ENCODE measurements at places on chromosomes 2 and 18.

DNA sequence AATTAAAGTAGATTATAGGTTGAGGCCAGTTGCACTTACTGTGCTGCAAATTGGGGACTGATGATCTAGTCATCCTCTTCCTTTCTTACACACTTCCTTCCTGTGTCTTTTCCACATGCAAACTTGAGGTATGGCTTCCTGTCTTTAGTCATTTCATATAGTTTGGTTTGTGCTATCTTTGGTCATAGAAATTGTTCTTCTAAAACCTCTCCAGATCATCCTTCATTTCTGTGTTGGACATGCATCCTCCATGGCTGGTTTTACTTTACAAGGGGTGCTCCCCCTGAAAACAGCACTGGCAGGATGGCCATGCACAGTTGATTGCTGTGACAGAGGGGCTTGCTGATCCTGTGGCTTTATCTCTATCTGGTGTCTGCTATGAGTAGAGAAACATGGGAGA, 36.5 kb downstream of the MGAT5 start:
- DNase-seq = no peak

- no peak for DNase-seq
Measured at GRCh38 chr2:1497122-1497611, 83.9 kb downstream of the TPO start.

DNA sequence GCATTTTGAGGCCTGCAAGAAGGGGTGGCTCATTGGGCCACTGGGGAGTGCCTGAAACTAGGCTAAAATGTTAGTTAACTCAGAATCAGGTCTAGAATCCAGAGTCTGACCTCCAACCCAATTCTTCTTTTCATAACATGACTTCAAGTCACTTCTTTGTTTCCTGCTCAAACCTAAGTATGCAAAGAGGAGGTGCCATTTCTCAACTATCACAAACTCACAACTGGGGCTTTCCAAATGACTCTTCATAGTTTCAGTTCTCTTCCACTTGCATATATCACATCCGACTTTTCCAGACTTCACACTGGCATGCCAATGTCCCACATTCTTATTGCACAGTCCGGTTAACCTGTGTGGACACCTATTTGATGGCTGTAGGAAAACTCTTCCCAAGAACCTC, 211.6 kb downstream of the TCF4 start:
- no peak for DNase-seq

DNA sequence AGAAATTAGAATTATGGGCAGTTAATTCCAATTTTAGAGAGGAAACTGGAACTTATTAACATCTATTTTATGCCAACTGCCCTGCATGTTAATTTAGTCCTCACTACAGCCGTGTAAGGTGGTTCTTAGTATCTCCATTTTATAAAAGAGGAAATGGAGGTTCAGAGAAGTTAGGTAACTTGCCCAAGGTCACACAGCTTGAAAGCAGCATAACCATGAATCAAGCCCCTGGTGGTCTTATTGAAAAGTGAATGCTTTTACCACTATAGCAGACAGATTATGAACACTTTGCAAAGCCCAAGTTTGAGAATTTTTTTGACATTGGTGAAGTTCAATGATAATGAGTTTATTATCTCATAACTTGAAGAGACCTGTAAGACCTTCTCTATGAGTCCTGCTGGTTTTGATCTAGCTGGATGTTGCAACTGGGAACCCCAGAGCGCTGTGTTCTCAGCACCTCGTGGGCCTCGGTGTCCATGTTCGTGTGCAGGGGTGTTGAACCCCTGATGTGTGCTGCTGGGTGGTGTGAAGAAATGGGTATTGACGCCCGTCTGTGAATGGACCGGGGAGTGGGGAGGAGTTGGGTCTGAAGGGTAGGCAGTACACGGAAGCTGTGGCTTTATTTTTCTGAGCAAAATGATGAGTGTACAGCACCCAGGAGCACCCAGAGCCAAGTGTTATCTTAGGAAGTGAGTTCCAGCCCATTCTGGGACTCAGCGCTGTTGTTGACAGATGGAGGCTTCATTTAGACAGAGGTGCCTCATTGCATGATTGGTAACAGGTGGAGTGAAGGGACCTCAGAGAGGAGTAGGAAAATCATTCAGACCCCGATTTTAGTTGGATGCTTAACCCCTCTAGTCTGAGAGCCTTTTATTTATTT, 9.7 kb downstream of the GREB1 start:
- DNase-seq = no peak

GRCh38 chr18:9971313-9971920, 57.6 kb downstream of the VAPA start:
- DNase-seq = peak; percentile 67

GRCh38 chr2:2664989-2665833, 334.1 kb upstream of the MYT1L start:
- no peak for DNase-seq

DNA sequence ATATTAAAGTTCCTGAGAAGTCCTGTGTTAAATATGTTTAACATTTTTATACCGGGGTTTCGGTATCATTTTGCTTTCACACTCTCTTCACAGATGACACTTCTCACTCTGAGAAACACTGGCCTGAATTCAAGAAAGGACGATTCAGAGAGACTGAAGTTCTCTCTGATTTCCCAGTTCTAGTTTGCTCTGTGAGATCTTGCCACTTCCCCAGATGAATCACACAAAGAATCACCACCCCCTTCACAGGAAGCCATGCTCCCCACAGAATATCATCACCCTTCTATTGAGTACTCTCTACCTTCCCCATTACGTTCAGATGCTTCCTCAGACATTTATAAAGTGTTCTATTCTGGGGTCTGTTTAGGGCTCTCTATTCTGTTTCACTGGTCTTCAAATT, 16.1 kb upstream of the CD207 start:
- no peak for DNase-seq

DNA sequence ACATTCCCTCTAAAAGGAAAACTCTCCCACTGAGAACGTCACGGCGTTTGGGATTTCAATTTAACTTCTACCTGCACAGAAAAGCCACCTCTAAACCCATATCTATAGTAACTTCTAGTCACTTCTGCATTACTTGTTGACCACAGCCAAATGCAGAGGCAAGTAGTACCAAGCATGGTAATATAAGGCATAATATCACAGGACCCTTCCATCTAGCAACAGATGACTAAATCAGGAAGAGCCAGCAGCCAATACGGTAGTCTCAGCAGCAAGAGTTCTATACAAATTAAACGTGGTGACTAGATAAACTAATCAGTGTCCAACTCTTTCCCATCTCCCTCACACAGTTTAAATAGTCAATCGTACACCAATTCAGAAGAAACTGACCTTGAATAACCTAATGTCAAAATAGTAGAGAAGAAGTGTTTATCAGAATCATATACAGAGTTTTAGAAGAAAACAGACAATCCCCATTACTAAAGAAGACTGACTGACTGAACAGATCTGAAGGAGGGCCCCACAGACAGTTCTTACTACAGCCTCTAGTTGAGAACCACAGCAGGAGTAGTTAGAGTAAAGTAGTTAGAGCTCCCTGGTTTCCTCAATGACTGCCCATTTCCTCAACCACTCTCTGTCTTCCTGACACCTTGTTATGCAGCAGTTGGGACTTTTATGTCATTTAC, 30.0 kb downstream of the MEMO1 start:
- no peak for DNase-seq

DNA sequence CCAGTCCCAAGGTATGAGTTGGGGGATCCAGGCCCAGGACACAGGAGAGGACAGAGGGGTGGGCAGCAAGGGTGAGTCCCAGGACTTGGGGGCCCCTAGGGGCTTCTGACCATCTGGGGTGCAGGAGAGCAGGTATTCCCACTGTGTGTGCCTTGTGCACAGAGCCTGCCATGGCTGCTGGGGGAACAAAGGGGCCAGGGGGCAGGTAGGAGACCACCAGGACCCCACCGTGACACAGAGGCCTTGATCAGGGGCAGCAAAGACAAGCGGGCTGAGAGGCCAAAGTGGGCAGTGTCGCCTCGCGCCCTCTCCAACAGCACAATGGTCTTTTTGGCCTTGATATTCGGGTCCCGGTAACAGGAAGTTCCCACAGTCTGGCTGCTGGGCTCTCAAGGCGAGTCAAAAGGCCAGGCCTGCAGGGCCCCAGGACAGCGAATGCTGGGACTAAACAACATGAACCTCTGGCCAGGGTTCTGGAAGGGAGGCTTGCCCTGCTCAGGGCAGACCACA, 12.3 kb upstream of the GPR17 start:
- no peak for DNase-seq

- DNase-seq = no peak
Measured at GRCh38 chr2:195674491-195675221, 17.6 kb downstream of the SLC39A10 start.

GRCh38 chr18:2213905-2214304, 357.4 kb downstream of the METTL4 start:
- DNase-seq = no peak

GRCh38 chr2:173763641-173764040, 201.5 kb downstream of the SP3 start:
- DNase-seq = no peak

DNA sequence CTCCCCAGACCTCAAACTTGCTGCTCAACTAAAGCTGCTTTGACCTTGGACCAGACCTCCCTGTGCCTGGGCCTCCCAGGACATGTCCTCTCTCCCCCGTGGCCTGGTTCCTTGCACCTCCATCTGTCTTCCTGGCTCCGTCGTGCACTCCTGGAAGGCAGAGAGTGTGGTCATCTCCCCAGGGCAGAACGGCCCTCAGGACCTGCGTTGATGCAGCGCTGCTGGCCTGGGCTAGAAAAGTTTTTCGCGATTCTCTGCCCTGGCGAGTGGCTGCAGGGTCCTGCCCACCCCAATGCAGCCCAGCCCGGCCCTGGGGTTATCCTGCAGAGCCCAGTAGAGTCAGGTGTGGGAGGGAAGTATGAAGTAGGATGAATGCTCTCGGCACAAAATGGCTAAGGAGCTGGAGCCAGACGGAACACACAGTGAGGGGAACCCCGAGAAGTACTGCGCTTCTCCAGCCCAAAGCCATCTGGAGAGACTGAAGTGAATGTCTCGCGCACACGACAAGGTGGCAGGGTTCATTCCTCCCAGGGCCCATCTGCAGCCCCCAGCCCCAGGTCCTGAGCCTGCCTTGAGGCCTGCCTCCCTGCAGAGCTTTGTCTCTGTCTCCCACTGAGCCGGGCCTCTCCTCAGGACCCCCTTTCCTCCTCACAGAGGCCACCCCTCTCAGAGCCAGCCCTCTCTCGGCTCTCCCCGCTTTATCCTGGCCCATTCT, 41.7 kb downstream of the ATOH8 start:
- DNase-seq = no peak

- DNase-seq = no peak
Measured at GRCh38 chr2:234949762-234950434, 1.9 kb upstream of the SH3BP4 start.

DNA sequence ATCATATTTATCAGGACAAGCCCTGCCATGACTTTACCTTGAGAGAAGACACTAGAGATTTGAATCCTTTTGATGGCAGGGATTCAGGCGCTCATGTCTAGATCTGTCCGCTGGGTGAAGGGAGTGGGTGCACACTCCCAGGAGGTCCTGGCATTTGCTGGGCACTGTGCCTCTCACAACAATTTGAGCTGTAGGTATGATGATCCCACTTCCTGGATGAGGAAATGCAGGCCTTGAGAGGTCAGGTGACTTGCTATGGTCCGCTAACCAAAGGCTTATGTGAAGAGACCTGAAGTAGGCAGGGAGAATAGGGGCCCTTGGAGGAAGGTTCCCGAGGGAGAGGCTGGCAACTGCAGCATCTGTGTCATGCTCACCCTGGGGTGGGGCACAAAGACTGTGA, 206.1 kb downstream of the HAUS1 start:
- DNase-seq = no peak

DNA sequence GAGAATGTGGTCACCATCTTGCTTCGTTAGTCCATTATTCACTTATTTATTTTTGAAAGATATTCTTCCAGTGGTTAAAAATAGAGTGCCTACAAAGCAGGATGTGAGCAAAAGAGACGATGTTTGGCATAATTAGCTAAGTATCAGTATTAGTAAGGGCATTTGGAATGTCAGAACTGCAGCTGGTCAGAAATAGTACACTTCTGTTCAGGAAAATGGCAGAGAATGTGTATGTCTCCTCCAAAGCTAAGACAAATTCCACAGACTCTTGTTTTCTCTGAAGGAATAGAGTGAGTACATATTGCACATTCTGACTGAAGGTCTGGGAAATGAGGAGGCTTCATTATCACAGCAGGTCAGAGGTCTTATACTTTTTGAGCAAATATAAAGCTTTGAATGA, 209.0 kb downstream of the L3MBTL4 start:
- DNase-seq = no peak

DNA sequence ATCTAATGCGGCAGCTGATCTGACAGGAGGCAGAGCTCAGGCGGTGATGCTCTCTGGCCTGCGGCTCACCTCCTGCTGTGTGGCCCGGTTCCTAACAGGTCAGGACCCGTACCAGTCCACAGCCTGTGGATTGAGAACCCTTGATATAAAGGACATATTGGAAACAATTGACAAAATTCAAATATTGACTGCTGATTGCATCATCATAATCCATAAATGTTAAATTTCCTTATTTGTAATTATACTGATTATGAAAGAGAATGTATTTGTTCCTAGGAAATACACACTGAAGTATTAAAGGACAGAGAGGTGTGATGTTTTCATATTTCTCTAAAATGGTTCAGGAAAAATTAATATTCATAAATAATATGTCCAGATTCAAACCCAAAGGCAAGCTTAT, 63.8 kb upstream of the SRD5A2 start:
- DNase-seq = no peak

- DNase-seq = no peak
Measured at GRCh38 chr2:68169308-68169707, 11.6 kb downstream of the PNO1 start.
